ENCODE measurements at places on chromosomes 13 and 19. TPM values are rescaled to one million over a fixed set of nuclear protein-coding genes. Genes with fewer than 3 reads are reported as not detected.

Gene SULT2B1
- total RNA-seq = not detected

Gene C19orf38
- 6.4 TPM for total RNA-seq

Gene ZNF723
- total RNA-seq = not detected

Gene ATP13A1
- total RNA-seq = 47.4 TPM

Gene FBXO17
- 67.2 TPM for total RNA-seq

Gene CLIP3
- 25.7 TPM for total RNA-seq

Gene CABP5
- not detected for total RNA-seq

Gene PLIN4
- 10.6 TPM for total RNA-seq

Gene KIRREL2
- 3.9 TPM for total RNA-seq

Gene CGB8
- total RNA-seq = not detected

Gene RBM26
- total RNA-seq = 43.4 TPM

Gene KCTD15
- total RNA-seq = 65.7 TPM

Gene KL
- total RNA-seq = 44.2 TPM

Gene IFNL1
- not detected for total RNA-seq

Gene ZNF136
- total RNA-seq = 17.4 TPM

Gene BLOC1S3
- total RNA-seq = 6.9 TPM

Gene SSC5D
- total RNA-seq = 5.3 TPM

Gene GNG14
- total RNA-seq = not detected

Gene OVOL3
- not detected for total RNA-seq

Gene TMC4
- 38.7 TPM for total RNA-seq

Gene MEIOSIN
- not detected for total RNA-seq

Gene CD209
- total RNA-seq = 4.8 TPM

Gene RASGRP4
- 2.7 TPM for total RNA-seq

Gene LGALS7B
- 1.2 TPM for total RNA-seq

Gene TMPRSS9
- 0.23 TPM for total RNA-seq

Gene ONECUT3
- total RNA-seq = not detected

Gene NKG7
- total RNA-seq = 7.2 TPM

Gene ATP4A
- total RNA-seq = 0.41 TPM

Gene B3GNT8
- 8.0 TPM for total RNA-seq

Gene ZNF491
- total RNA-seq = 3.8 TPM

Gene DLL3
- 0.35 TPM for total RNA-seq

Gene NTF4
- 5.4 TPM for total RNA-seq

Gene LRG1
- 2.3 TPM for total RNA-seq

Gene P2RY11
- total RNA-seq = 9.7 TPM
